ENCODE measurements at places on chromosomes 11 and 22.
A peak's percentile ranks its signal among the peaks of the same experiment; 100 is the strongest.

GRCh38 chr11:60711276-60711675 lies 11.9 kb downstream of the MS4A8 start:
- DNase-seq = no peak

GRCh38 chr22:49925525-49926128 lies 7.2 kb downstream of the CRELD2 start:
- peak; percentile 73 for DNase-seq

DNA sequence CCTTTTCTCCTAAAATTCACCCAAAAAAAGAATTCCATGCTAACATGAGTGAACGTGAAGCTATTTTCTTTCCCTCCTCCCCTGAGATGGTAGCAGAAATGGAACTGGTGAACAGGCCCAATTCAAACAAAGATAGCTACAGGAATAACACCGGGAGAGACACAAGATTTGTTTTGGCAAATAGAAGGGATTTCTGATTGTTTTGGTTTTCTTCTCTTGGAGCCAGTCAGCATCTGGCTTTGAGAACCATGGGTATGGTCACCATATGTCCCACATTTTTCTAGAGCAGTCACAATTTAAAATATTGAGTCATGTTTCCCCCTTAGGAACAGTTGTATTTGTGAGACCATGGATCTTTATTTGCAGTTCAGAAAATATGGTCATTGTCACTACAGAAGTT lies 214.1 kb downstream of the FAM76B start:
- DNase-seq = no peak

DNA sequence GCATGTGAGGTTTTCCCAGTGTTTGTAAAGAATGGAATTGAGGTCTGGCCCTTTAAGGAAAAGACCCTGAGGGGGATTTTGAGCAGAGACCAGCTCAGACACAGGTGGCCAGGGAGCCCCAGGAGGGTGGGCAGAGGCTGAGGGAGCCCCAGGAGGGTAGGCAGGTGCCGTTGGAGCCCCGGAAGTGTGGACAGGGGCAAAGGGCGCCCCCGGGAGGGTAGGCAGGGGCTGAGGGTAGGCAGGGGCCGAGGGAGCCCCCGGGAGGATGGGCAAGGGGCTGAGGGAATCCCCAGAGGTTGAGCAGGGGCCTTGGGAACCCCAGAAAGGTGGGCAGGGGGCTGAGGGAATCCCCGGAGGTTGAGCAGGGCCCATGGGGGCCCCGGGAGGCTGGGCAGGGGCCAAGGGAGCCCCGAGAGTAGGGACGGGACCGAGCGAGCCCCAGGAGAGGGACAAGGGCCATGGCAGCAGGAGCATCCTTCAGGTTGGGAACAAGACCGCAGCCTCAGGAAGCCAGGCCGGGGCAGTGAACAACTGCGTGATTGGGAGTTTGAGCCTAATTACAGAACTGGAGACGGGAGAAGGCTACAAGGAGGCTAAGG lies 292.0 kb downstream of the BRD1 start:
- no peak for DNase-seq

DNA sequence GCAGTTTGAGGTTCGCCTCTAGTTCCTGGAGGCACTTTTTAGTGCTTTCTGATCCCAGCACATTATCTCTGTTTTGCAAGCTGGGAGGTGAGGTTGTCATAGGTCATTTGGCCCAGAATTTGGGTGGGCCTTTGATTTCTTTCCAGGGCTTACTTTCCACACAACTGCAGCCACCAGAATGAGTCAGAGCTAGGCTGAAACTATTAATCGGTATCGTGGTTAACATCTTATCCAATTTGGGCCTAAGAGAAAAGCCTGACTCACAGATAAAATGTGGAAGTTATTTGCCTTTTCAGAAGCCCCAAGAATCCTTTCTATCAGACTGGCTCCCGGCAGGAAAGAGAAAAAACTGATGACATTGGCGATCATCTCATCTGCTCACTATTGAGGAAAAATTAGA lies 166.4 kb downstream of the KIRREL3 start:
- DNase-seq = no peak

- DNase-seq = no peak
These were observed 131.4 kb downstream of the NAV2 start for GRCh38 chr11:19844012-19844411.

- DNase-seq = peak; percentile 14
These were observed 352.2 kb upstream of the CTSC start for GRCh38 chr11:88689548-88690240.

DNA sequence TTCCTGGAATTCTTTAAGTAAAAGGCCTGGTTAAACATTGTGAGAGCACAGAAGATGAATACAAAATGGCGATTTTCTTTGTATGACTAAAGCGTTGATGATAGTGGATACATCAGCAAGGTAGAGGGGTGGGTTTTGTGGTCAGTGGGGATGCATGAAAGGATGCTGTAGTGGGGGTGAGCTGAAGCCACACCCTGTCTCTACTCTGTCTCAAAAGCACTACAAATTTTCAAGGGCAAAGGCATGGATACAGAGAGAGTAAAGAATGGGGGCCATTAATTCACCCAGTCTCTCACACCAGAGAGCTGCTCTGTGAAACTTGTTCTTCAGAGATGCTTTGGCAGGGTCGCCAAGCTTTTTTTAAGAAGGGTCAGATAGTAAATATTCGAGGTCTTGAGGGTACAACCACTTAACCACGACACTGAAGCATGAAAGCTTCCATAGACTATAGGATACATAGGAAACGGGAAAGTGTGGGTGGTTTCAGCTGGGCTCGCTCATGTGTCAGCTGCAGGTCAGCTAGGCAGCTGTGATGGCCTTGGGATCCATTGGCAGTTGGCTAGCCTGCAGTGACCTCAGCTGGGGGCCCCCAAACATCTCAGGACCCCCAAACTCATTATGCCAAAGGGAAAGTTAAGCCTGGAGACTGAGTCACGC lies 8.3 kb downstream of the TMEM138 start:
- no peak for DNase-seq

- no peak for DNase-seq
These were observed 32.7 kb upstream of the ACCSL start for GRCh38 chr11:44014968-44015623.

- DNase-seq = no peak
These were observed 8.7 kb downstream of the OR52A5 start for GRCh38 chr11:5129457-5129877.

GRCh38 chr22:39468487-39469325 lies 11.9 kb downstream of the MGAT3 start:
- DNase-seq = no peak

GRCh38 chr11:119726585-119727522 lies 2.1 kb downstream of the NECTIN1 start:
- DNase-seq = no peak

DNA sequence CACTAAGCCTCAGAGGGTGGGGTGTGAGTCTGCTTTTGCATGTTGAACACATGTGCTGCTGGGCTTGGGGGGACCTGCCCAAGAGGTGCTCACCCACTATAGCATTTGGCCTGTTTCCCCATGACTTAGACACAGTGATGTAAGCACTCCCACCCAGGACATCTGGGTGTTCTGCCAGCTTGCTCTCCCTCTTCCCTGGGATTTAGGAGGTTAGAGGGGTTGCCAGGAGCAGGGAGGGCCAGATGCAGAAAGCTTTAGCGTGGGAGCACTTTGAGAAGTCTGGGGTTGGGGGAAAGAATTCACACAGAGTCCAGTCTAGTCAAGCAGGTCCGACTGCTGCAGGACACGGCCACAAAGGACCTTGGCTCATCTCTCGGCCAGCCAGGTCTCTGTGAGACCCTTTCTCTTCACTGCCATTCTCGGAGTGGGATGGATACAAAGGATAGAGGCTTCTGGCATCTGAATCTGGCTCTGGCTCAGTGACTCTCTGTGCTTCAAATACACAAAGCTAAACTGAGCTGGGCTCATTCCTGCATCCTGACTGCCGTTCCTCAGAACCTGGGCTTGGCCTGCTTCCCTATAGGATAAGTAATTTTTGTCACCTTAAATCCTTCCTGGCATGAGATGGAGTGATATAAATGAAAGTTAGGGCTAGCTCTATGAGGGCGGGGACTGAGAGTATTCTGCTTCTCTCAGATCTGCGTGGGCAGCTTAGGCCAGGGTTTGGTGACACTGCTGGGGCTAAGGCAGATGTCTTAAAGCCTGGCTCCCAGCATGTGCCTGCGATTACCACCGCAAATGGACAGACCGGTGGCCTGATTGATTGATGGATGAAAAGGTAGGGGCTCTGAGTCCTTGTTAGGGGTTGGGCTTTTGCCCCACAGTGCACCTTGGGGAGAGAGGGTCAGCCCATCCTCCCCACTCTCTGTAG lies 14.5 kb downstream of the USP2 start:
- no peak for DNase-seq

DNA sequence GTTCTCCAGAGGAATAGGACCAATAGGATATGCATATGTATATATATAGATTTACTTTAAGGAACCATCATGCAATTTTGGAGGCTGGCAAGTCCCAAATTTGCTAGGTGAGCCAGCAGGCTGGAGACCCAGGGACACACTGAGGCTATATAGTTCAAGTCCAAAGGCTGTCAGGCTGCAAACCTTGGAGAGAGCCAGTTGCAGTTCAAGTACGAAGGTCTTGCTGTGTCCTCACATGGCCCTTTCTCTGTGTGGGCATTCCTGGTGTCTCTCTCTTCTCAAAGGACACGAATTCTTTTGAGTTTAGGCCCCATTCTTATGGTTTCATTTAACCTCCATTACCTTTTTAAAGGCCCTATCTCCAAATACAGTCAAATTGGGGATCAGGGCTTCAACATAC lies 134.4 kb upstream of the SORL1-AS1 start:
- DNase-seq = no peak

- no peak for DNase-seq
These were observed 1.9 kb downstream of the CD151 start for GRCh38 chr11:834371-835316.
